Stimulated activated CD4-positive, alpha-beta T cell treated with anti-CD3 and anti-CD28 coated beads, Interleukin-4, amount 100 ng/mL, for 4 hours (primary cell): ENCODE measurements at places on chromosomes 16 and 17.

DNA sequence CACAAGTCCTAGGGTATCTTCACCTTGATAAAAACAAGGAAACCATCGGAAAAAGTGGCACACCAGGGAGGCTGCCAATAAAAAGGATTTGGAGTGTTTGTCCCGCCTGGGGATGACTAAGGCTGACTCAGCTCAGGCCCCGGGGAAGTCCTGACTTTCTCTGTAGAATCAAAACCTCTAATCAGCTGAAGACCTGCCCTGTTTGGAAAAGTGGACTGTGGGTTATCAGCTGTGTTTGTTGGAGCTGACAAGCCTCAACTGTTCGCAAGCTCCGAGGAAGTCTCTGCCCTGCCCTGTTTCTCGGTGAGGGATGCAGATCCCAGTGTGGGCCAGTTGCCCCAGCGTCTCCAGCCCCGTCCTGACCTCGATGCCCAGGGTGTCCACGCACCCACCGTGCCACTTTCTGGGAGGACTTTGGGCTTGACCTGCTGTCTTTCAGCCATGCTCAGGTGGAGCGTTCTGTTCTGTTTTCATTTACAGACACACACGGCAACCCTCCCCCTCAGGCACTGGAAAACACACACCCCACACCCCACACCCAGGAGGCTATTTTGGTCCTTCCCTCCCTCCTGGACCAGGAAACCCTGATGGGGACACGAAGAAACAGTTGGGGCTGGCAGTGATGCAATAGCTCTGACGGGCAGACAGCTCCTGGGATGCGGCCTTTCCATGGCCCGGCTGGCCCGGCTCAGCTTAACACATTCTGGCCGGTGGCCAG, 27.6 kb upstream of the PITPNA start:
- DNase-seq = no peak

- DNase-seq = peak; percentile 82
These were observed at the start of gene VAMP2 for GRCh38 chr17:8162233-8162996. Gene VAMP2 (minus strand): TSS chr17:8162948. CDS start chr17:8162879, 69 bp downstream.

GRCh38 chr16:21103941-21104860, 46.4 kb downstream of the DNAH3 start:
- DNase-seq = no peak

DNA sequence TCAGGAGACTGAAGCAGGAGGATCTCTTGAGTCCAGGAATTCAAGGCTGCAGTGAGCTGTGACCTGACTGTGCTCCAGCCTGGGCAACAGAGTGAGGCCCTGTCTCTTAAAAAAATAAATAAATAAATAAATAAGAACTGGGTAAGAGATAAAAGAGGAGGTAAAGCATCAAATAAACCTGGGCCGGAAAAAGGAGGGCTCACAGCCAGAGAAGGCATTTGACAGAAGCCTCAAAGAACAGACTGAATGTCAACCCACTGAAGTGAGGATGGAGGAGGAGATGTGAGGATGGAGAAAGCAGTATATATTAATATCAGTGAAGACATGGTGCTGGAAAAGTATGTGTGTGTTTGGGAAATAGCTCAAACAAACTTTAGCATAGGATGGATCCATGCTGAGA, 6.1 kb downstream of the NOG start:
- DNase-seq = no peak

- DNase-seq = peak; percentile 24
These were observed 684 bp downstream of the YPEL2 start for GRCh38 chr17:59331929-59332748.

- no peak for DNase-seq
These were observed 92.6 kb downstream of the RPTOR start for GRCh38 chr17:80637048-80637781.

GRCh38 chr17:19411631-19412030, 599 bp downstream of the RNF112 start:
- DNase-seq = no peak

DNA sequence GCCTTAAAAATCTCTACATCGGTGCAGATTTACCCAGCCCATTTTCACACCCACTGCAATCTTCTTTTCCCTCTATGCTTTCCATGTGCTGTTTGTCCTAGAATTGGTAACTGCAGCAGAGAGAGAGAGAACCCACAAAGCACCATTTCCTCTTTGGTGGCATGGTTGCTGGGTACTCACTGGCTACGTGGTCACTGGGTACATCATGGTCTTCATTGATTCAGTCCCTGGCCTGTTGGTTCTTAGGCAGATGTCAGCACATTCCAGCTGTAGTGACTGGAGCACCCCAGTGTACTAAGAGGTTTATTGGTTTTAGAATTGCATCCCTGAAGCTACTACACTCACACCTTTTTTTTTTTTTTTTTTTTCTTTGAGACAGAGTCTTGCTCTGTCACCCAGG, 156.1 kb upstream of the CACNG5 start:
- DNase-seq = no peak

DNA sequence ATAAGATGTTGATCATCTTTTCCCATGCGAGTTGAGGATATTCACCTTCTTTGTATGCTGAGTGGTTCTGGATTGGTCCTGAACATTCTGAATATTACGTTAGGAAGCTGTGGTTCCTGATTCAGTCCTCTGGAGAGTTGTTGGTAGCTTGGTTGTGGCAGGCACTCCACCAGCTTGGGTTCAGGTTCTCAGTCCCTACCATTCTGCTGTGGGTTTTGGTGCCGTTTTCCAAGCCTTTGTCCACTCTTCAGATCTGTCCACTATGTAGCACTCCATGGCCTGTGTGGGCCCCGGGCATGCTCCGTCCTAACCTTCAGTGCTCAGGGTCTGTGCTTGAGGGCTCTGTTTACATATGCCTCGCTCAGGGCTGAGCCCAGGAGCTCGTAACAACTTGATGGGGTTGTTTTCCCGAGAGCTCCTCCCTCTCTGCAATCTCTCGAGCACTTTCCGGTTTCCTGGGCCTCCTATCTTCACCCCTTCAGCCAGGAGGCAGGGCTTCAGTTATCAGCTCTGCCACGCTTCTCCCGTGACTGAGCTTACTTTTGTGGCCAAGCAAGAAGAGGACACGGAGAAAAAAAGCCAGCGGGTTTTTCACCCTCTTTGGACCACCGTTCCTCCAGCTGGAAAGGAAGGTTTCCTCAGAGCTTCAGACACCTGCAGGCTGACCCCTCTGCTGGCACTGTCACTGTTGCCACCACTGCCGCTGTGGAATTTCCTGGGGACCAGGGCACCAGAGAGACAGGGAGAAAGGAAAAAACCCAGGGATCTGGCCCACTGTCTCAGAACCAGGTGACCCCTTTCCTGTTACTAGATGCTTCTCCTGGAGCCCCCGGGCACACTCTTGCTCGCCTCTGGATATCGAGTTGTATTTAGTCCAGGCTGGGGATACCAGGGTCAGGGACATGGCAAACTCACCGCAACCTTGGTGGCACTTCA, 19.6 kb downstream of the KIAA0513 start:
- no peak for DNase-seq

GRCh38 chr16:17098685-17099084, 372.1 kb downstream of the XYLT1 start:
- DNase-seq = no peak
